T-helper 17 cell (primary cell): ENCODE measurements at places on chromosomes 1 and 21.
A peak's percentile ranks its signal among the peaks of the same experiment; 100 is the strongest.

- DNase-seq, result no peak
Measured at GRCh38 chr1:21766210-21766609, 16.7 kb downstream of the USP48 start.

- no peak for DNase-seq
Measured at GRCh38 chr1:18766328-18766727, 93.1 kb downstream of the TAS1R2 start.

DNA sequence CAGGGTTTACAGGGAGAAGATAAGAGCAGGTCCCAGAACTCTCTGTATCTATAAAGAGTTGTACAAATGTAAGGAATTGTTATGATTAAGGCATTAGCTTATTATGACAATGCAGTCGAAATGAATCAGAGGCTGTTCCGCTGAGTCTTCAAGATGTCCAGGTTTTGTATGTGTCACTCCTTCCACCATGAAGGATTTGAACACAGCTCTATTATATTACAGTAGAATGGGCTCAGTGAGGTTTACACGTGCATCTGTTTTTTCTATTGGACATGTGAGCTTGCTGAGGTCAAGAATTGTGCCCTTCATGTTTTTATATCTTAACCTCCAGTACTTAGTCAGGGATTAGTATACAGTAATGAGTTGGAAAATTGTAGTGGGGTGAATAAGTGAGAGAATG lies 86.3 kb downstream of the MPZL1 start:
- DNase-seq, result no peak

- no peak for DNase-seq
Measured at GRCh38 chr1:241617426-241617825, 22.7 kb downstream of the CHML start.

DNA sequence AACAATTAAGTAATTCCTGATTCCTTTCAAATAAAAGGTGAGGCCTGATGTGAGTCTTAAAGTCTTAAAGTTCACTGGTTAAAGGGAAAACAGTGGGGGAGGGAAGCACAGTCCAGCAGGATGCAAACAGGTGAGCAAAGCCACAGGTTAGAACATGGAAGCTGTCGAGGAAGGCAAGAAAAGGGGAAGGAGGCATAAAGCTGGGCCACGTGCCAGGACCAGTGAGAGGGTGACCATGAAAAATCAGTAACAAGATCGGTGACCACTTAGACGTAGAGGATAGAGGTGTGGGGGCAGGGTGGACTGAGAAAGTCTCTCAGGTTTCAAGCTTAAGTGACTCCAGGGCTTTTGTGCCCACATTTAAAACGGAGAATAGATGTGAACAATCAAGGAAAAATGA lies 231.3 kb downstream of the SETD4 start:
- no peak for DNase-seq

GRCh38 chr1:10939654-10940450 lies 72.6 kb upstream of the TARDBP start:
- no peak for DNase-seq

- DNase-seq, result no peak
Measured at GRCh38 chr21:45326891-45327440, 39.3 kb upstream of the POFUT2 start.

GRCh38 chr1:245754463-245754961 lies 599.7 kb downstream of the KIF26B start:
- no peak for DNase-seq

- no peak for DNase-seq
Measured at GRCh38 chr1:2408859-2409276, 3.5 kb downstream of the PEX10 start.

DNA sequence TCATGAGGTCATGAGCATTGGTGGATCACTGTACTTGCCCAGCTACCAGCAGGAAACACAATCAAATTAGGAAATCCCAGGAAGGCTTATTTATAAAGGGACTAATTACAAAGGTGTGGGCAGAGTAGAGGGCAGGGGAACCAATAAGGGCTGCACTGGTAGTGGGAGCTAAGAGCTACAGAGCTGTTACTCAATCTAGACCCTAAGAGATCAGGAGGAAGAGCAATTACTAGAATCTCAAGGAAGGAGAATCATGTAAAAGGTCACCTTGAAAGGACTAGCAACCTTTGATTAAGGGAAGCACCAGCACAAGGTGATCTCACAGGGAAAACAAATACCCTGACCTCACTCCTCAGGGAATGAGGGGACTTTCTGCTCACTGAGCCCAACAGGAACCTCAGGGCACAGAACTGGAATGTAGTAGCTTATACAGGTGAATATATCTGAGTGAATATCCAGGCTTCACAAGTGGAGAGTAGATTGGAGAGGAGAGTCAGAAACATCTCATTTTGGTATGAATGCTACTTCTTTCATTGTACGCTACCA lies 66.8 kb downstream of the SAMSN1 start:
- DNase-seq, result no peak

- DNase-seq, result peak; percentile 49
Measured at GRCh38 chr1:26993237-26994019, at the start of gene TRNP1. TSS of gene TRNP1 (plus strand) at chr1:26993692. CDS start at chr1:26993787, 95 bp downstream.

DNA sequence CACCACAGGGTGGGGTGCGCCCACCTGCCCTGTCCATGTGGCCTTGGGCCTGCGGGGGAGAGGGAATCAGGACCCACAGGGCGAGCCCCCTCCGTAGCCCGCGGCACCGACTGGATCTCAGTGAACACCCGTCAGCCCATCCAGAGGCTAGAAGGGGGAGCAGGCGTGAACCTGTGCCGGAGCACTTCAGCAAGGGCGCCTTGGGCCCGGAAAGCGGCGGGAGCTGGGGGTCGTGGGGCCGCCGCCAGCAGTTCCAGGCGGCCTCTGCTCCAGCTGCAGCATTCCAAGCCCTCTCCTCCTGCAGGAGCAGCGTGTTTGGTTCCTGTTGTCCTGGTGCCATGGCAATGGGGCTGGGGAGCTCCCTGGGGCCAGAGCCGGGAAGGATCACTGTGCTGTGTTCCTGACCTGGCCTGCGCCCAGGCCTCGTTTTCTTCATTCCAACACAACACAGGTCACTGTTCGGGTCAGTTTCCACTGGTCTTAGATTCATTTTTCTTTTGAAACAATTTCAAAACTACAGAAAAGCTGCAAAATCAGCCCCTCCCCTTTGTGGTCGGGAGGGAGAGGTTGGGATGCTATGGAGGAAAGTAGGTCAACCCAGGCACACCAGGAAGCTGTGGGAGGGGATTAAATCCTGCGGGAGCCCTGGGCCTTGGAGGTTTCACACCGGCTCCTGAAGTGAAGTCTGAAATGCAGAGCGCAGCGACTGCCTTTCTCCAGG lies 18.8 kb downstream of the SLX9 start:
- no peak for DNase-seq

- DNase-seq, result no peak
Measured at GRCh38 chr1:33382661-33383415, 48.1 kb downstream of the PHC2 start.

DNA sequence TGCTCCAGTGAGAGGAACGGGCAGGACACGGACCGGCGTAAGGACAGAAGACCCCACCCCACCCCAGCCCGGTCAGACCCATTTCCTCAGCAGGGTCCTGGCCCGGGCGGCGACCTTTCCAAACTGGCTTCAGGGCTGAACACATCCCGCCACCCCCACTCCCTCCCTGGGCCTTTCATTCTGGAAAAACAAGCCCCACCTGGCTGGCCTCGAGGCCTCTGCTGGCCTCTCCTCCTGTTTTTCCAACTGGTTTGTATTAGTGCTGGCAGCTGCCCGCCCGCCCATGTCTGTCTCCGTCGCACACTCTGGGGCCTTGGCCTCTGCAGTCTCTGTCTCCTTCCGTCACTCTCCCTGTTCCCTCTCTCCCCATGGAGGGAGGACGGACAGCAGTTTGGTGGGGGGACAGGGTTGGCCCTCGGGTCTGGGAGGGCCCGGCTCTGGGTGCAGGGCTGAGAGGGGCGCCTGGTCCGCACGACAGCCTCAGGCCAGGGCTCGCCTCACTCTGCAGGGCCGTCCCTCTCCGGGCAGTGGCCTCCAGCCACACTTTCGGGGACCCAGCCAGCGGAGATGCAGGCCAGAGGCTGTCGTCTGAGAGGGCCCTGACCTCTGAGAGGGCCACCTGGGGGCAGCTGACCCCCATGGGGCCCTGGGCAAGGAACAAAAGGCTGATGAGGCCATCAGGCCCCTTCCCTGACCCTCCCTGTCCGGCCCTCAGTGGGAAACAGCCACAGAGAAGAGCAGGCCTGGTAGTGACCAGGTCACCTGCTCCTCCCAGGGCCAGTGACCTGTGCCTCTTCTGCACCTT lies 1.5 kb upstream of the MXRA8 start:
- no peak for DNase-seq

- DNase-seq, result no peak
Measured at GRCh38 chr1:61284936-61285335, 202.6 kb downstream of the NFIA start.

GRCh38 chr1:216983823-216984222 lies 260.6 kb upstream of the ESRRG start:
- DNase-seq, result no peak

DNA sequence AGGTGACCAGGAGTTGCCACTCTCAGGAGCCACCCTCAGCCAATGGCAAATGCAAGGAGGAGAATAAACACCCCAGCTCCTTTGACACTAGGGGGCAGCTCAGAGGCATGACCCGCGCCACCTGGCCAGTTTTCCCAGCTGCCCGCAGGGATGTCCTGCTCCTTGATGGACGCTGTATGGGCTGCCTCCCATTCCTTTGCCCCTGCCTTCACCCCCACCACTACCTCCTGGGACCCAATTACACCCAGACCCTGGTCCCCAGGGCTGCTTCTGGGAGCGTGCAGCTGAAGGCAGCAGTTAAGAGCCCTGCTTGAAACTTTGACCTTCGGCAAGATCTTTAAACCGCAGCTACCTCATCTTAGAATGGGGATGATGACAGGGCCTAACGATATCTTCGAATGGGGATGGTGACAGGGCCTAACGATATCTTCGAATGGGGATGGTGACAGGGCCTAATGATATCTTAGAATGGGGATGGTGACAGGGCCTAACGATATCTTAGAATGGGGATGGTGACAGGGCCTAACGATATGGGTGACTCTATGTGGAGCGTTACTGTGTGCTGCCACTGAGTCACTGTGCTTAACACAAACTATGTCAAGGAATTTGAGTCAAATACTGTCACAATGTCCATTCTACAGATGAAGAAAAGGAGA lies 163.0 kb upstream of the KAZN start:
- DNase-seq, result no peak

- no peak for DNase-seq
Measured at GRCh38 chr1:229141689-229142377, 129.1 kb upstream of the RAB4A start.

GRCh38 chr1:204733869-204734596 lies 48.5 kb upstream of the LRRN2 start:
- no peak for DNase-seq

DNA sequence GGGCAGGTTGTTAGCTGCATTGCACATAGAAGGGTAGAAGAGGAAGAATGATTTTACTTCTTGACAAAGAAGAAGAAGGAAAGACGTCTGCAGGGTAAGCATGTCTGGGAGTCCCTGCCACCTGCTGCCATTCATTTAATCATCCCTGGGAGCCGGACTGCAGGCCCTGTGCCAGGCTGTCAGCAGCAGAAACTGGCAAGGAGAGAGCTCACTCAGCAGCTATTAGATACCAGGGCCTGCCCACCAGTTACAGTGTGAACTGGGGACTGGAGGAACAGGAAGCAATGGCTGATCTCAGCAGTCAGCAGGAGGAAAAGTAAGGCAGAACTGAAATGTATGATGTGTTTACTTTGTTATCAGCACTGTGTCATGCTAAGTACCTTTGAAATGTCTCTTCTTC lies 75.7 kb upstream of the C1orf87 start:
- no peak for DNase-seq

GRCh38 chr1:168848051-168848450 lies 119.0 kb upstream of the DPT start:
- DNase-seq, result no peak

GRCh38 chr1:205576805-205577761 lies 54.7 kb downstream of the ELK4 start:
- no peak for DNase-seq

DNA sequence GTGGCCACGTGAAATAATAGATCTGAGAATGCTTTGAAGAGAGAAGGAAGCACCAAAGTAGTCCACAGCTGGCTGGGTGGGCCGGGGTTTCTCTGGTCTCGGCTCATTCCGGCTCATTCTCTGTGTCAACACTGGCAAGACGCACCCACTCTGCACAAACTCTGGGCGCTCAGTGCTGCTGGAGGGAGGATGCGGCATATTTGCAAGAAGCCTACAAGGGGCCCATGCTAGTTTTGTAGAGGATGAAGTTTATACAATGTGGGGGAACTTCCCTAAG lies 28.8 kb upstream of the TMPRSS2 start:
- no peak for DNase-seq

- no peak for DNase-seq
Measured at GRCh38 chr1:68782890-68783289, 286.0 kb upstream of the DEPDC1 start.

- DNase-seq, result no peak
Measured at GRCh38 chr1:154478639-154479038, 23.4 kb upstream of the TDRD10 start.

GRCh38 chr1:200081151-200081968 lies 53.9 kb downstream of the NR5A2 start:
- no peak for DNase-seq

GRCh38 chr1:230104395-230105244 lies 37.6 kb downstream of the GALNT2 start:
- no peak for DNase-seq
